ENCODE measurements at places on chromosomes 5 and 9.

DNA sequence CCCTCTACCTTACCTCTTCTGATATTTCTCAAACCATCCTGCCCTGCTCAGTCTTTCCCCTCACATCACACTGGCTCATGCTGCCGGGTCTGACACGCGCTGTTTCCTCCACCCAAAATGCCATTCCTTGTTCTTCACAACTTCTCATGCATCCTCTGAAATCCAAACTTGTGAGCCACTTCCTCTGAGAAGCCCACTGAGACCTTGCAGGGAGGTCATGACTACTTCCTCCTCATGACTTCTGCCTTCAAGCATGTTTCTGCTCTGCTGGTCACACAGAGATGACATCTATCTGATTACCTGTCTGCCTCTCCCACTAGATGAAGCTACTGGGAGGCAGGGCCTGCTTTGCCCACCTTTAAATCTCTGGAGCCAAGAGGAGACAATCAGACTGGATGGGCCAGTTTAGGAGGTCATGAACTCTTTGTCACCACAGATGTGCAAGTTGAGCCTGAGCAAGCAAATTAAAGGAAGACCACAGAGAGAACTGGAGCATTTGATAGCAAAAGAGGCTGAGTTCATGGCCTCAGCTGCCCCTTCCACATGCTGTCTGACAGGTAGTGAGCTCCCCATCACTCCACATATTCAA lies 119.8 kb upstream of the TBC1D2 start:
- no peak for DNase-seq

DNA sequence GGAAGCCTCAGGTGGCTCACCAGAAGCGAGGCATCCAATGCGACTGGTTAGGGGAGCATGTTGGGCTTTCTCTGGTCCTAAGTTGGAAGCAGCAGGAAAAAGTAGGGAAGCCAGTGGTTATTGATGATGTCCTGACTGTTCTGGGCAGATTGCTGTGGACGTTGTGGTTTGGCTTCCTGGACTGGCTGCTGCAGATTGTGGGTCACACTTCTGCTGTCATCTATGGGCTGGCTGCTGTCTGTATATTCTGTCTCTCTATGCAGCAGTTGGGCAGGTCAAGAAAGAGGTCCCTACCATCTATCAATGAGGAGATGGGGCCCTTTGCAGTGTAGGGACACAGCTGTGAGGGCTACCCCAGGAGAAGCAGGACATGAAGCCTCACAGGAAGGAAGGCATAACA lies 13.5 kb upstream of the MARCHF6 start:
- DNase-seq = no peak

DNA sequence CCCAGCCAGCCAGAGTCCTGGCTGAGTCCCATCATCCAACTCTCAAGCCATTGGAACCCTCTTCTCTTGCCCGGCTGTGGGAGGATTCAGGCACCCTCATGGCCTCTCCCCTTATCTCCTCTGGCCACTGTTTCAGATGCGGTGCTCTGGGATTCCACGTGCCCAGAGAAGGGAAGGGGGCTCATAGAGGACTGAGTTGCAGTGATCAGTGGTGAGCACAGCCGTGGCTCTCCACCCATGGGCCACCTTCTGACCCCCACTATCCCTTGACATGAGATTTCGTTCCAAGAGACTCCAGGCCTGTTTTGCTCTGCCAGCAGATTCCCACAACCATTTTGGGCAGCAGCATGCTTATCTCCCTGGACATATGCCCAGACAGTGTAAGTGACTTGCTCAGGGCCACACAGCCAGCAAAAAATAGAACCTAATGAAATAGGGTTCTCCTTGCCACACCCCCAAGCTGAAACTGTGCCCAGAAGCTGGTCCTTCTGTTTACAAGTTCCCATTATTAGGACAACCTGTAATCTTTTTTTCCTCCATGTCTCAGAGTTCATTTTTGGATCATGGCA lies 2.7 kb downstream of the GPX3 start:
- DNase-seq = no peak

- DNase-seq = no peak
Measured at GRCh38 chr5:68329554-68330255, 114.1 kb downstream of the PIK3R1 start.

DNA sequence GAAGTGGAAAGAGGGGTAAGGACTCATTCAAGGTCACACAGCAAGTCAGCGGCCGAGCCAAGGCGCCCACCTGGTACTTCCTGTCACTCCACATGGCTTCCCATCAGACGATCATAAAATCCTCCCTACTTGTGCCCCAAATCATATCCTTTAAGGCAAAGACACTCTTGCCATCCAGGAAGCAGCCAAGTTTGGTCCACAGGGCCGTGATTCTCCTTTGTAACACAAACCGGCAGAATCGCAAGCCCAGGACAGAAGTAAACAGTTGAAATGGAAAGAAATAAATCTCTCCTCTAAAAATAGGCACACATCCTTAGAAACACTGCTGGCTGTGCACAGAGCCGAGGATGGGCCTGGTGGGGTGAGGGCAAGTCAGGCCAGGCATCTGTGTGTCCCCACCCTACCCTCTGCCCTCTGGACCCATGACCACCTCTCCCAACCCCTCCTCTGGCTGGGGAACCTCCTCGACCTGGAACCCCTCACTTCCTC lies 30.5 kb downstream of the TMOD1 start:
- no peak for DNase-seq

- DNase-seq = peak; percentile 71
Measured at GRCh38 chr5:179623906-179624741, 653 bp upstream of the HNRNPH1 start.

GRCh38 chr5:146185161-146185560 lies 2.7 kb upstream of the LARS1 start:
- DNase-seq = peak; percentile 21

DNA sequence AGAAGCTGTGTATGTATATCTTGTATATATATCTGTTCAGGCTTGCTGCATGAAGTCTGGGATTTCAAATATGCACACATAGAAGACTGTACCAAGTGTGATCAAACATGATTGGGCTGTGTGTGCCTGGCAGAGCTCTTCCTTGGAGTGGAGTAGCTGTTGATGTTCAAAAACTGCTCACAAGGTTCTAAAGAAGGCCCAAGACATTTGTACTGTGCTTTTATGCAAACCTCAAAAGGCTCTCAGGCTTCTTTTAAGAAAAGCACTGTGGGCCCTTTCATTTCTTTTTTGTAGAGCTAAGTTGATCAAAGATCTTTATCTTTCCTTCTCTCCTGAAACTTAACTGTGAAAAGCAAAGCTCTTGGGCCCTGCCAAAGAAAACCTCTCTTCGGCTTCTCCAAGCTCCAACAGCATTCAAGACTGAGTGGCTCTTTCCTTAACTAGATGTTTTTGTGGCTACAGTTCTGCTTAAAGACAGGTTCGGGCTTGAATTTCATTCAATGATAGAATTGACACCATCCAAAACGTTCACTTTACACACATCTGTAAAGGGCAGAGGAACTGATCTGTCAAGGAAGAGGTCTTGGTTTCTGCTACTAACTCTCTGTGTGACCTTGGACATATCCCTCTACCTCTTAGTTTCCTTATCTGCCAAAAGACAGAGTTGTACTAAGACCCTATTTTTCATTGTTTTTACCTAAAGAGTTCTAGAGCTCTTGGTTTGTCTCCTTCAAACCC lies 105.8 kb upstream of the IL6ST start:
- DNase-seq = no peak

DNA sequence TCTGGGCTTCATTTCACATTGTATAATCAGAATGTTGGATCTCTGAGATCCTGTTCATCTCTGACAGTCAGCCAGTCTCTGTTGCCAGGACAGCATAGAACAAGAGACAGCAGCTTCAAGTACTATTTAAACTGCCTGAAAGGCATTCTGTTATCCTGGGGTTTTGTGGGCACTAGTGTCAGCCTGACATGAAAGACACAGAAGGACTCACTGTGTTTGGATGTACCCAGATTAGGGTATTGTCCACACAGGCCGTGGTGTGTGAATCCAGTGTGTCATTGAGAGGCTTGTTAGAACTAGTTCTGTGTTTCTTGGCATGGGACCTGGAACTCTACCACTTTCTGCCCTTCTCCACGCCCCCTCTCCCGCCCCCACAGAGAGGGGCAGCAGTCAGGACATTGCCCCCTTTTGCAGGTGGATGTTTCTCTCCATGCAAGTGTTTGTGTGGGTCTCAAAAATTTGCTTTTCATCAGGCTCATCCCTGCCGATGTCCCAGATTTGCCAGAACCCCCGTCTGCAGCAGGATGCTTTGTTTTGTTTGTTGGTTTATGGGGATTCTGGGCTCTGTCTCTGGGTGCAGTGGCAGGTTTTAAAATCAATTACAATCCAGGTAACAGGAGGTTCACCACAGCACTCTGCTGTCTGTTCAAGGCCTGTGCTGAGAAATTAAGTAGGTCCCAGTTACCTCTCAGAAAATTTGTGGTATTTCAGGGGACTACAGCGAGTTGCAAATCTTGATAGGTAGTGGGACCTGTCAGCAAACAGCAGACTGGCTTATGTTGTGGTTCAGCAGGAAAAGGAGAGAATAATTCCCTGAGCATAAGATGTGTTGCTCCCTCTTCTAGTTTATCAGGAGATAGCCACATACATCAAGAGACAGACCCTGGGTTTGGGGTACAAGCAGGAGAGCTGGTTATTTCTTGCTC lies 144.6 kb downstream of the DOCK2 start:
- no peak for DNase-seq

- peak; percentile 70 for DNase-seq
Measured at GRCh38 chr5:55134053-55134722, 25.8 kb upstream of the GPX8 start.

- no peak for DNase-seq
Measured at GRCh38 chr9:121709798-121710197, 58.4 kb downstream of the DAB2IP start.

DNA sequence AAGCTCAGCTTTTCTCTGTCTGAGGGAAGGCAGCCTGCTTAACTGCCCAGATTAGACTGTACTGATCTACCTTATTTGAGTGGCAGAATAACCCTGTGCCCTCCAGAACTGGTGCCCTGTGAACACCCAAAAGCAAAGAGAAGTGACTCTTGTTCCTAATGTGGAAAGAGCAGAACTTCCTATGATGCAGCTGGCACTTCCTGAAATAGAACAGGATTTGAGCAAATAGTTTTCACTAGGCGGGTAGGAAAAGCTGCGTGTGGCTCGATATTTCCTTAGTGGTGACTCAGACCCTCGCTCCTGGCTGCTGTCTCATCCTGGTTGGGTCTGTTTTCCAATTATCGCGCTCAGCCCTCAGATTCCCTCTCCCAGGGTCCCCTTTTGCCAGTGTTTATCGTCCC lies 89.9 kb downstream of the SH3TC2 start:
- DNase-seq = no peak

DNA sequence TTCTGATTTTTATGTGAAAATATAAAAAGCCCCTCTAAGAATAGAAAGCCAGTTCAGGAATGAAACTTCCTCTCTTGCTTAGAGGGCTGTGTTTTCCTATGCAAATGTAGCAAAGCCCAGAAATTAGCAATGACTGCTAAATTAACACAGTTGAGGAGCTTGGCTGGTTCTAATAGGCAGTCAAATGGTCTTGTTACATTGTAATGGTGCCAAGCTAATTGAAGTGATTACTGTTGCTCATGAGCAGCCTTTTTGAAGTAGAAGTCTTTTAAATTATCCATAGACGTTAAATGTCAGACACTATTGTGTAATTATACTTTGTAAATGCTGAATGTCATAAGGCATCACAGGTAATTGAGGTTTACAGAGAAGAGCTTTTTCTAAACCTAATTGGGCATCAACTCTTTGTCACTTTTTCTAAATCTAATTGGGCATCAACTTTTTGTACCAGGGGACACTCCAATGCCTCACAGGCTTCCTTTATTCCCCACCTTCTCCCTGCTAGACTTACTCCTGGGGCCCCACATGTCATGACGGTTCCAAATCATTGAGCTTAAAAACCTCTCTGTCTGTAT lies 229.1 kb downstream of the PSAT1 start:
- no peak for DNase-seq

- DNase-seq = no peak
Measured at GRCh38 chr5:1436036-1436435, 9.2 kb downstream of the SLC6A3 start.

DNA sequence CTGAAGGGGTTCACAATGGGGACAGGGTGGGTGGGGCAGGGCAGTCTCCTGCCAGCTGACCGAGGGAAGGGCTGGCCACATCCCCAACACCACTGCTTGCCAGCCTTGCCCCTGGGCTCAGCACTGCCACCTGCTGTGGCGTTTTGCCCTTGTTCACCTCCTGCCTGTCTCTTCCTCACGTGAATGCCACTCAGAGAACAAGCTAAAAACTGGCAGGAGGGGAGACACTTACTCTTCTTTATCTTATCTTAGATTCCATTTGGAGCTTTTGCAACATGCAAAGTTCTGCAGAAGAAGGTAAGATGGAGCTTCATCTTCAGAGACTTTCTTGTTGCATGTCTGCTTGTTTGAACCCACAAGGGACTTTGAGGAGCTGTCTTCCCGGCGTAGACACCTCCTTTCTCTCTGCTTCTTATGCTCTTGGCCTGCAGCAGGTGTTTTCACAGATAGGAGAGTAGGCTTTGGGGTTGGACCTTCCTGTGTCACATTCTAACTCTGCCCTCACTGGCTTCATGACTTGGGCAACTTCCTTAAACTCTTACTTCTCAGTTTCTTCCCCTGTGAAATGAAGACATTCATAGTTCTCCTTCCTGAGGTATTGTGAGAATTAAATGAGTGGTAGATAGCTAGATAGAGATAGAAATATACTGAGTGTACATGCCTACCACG lies 4.1 kb downstream of the LRSAM1 start:
- peak; percentile 32 for DNase-seq

DNA sequence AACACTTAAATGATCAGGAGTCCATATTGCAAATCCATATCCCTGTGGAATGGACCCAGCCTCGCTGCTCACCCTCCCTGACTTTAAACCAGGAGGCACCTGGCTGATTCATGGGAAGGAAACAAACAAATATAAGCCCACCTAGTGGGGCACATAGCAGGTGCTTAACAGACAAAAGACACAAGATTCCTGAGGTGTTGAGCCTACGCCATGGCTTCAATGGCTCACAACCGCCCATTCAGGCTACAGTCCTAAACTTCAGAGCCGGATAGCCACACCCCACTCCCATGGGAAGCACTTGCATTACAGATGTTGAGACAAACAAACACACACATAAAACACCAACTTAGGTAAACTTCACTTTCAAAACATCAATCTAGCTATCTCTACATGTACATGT lies 359.9 kb downstream of the ICE1 start:
- no peak for DNase-seq

GRCh38 chr5:532521-533242 lies 8.4 kb upstream of the SLC9A3 start:
- no peak for DNase-seq

GRCh38 chr9:117677572-117677971 lies 26.6 kb upstream of the TLR4 start:
- DNase-seq = no peak

- no peak for DNase-seq
Measured at GRCh38 chr5:94776167-94776566, 157.7 kb downstream of the SLF1 start.

- DNase-seq = no peak
Measured at GRCh38 chr5:108788142-108788541, 40.4 kb downstream of the FER start.

GRCh38 chr9:117715411-117715989 lies 11.3 kb downstream of the TLR4 start:
- DNase-seq = no peak

DNA sequence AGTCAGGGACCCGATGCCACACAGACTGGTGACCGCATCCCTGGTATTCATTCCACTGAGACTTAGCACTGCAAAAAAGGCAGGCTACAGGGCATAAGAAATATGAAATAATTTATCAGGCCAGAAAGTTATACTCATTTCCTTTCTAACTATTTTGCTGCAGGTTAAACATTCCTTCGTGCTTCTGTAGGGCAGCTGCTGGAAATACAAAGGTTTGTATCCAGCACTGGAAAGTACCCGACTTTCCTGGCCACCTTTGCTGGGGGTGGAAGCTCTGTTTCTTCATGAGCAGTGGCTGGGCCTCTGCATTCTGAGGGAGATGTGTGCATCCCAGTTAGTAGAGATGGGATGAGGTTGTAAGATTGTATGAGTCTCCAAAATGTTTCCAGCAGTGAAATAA lies 478.6 kb upstream of the WWC1 start:
- DNase-seq = no peak

All from activated CD4-positive, alpha-beta T cell treated with anti-CD3 and anti-CD28 coated beads, Interleukin-2, amount 50 U/mL, for 16 hours (primary cell).